Activated naive CD4-positive, alpha-beta T cell treated with anti-CD3 and anti-CD28 coated beads, Interleukin-2, amount 50 U/mL, for 16 hours (primary cell): ENCODE measurements at places on chromosomes 2 and 18.

DNA sequence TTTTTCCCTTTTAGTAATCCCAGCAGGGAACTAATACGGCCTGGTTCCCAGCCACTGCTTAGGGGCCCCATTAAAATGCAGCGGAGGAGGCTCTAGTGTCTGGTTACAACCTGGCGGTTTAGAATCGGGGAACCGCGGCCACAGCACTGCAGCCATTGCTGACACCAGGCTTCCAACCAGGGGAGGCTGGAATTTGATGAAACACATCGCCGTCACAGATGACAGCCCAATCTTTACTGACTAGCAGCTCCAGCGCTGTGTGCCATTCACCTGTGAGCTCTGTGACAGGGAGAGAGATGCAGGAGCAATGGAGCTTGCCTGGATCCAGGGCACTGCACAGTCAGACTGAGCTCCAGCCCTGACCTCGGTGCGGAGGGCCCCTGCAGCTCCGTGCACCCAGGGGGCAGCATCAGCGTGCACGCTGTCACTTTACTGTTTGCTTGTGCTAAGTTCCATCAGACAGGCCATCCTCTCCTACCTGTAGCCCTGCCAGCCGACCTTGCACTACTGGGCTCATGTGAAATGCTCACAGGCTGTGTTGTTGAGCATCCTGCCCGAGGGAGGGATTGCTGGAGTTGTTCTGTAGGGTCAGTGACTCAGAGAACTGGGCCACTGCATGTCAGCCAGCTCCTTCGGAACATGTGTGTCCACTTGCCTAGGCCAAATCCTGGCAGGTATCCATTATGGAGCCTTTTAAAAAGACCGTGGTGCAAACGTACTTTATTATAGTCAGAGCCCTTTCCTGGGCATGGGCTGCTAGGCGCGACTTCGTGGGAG lies 203.5 kb downstream of the SEPTIN10 start:
- DNase-seq = no peak

GRCh38 chr2:62297624-62298010 lies 101.7 kb downstream of the B3GNT2 start:
- DNase-seq = no peak

GRCh38 chr18:48815581-48816324 lies 135.0 kb downstream of the SMAD7 start:
- no peak for DNase-seq

DNA sequence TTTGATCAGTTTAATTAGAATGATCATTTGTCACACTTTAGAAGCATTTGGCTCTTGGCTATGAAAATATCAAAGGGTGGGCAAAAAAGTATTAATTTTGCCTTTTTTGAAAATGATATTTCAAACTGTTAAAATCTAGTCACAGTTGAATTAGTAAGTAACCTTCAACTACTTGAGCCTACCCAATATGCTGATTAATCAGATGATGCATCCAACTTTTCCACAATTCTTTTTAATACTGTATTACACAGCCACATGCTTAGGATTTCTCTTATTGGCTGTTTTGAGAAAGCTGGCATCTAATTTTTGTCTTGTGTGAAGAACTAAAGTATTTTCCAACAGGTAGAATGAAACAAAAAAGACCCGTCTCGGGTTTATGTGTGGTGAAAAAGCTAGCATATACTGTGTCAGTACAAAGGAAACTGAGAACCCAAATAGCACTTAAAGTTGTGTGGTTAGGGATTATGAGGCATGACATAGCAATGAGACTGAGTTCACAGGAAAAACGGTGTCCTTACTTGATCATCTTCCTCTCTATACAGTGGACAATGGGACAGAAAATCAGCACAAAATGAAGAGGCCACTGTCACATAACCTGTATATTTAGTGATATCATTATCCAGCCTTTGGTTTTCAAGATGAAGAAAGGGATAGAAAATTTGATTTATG lies 11.7 kb downstream of the OSBPL6 start:
- no peak for DNase-seq

DNA sequence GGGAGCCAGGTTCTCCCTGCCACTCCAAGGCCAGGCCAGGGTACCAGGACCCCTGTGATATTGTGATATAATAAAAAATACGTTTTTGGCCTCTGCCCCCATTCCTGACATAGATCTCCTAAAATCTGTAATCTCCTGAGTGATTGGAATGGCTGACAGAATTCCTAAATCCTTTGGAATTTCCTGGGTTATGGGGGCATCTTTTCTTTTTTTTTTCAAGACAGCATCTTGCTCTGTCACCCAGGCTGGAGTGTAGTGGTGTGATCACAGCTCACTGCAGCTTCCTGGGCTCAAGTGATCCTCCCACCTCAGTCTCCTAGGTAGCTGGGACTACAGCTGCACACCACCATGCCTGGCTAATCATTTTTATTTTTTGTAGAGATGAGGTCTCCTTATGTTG lies 26.2 kb upstream of the TUBB6 start:
- DNase-seq = no peak

DNA sequence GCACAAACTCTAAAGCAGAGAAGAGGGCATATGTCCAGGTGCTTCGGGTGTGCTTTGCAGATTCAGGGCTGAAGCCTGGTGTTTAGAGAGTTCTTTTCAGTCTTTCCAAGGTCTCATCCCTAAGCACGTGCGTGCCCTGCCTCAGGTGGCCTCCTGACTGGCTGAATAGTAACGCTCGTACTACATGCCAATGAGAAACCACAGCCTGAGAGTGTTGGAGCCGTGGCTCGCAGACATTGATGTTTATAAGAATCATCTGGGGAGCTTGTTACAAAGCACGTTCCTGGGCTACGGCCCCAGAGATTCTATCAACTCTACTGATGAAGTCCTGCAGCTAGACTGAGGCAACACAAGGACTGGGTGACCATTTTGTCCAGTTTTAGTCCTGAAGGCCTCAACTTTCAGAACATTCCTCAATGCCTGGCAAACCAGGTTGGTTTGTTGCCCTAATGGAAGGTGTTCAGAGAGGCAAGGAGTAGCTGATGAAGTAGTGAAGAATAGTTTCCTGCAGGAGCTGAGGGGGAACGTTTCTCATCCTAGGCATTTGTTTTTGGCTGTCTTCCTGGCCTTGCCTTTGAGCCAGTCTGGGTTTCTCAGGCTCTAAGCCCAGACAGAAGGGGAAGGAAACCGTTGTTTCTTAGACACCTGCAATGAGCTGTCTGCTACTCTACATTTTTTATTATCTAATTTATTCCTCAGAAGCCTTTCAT lies 31.5 kb upstream of the HAAO start:
- DNase-seq = no peak

DNA sequence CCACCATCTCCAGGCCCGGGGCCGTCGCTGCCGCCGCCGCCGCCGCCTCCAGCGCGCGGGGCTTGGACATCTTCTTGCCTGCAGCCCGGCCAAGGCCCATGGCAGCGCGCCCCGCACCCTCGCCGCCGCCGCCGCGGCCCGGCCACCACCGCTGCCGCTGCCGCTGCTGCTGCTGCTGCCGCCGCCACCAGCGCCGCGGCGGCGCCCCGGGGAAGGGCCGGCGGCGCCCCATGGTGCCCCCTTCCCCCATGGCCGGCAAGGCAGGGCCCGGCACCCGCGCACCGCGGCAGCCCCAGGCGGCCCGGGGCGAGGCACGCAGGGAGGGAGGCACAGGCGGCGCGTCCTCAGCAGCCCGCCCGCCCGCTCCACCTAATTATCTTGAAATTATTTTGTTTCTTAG lies 3057.4 kb downstream of the RPIA start:
- DNase-seq = no peak

- DNase-seq = no peak
These were observed 70.7 kb downstream of the SPOPL start for GRCh38 chr2:138572318-138572717.

- no peak for DNase-seq
These were observed 2.1 kb upstream of the KCNJ3 start for GRCh38 chr2:154696369-154696768.

DNA sequence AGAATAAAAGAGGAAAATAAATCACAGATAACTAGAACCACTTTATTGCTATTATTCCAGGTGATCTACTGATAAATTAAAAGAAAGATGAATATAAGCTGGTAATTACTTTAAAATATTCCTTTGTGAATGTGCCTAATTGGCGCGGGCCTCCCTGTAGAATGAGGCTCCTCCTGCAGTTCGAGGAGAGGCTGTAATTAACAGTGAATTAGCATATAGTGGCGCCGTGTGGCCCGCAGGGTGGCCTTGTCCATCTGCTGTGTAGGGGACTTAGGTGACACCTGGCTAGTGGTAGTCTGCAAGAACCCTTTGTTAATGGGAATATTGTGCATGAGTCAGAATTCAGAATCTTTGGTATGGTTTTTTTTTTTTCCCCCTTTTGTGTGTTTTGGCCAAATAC lies 119.8 kb downstream of the AGAP1 start:
- no peak for DNase-seq

GRCh38 chr18:51226587-51227350 lies 29.3 kb upstream of the MEX3C start:
- no peak for DNase-seq

DNA sequence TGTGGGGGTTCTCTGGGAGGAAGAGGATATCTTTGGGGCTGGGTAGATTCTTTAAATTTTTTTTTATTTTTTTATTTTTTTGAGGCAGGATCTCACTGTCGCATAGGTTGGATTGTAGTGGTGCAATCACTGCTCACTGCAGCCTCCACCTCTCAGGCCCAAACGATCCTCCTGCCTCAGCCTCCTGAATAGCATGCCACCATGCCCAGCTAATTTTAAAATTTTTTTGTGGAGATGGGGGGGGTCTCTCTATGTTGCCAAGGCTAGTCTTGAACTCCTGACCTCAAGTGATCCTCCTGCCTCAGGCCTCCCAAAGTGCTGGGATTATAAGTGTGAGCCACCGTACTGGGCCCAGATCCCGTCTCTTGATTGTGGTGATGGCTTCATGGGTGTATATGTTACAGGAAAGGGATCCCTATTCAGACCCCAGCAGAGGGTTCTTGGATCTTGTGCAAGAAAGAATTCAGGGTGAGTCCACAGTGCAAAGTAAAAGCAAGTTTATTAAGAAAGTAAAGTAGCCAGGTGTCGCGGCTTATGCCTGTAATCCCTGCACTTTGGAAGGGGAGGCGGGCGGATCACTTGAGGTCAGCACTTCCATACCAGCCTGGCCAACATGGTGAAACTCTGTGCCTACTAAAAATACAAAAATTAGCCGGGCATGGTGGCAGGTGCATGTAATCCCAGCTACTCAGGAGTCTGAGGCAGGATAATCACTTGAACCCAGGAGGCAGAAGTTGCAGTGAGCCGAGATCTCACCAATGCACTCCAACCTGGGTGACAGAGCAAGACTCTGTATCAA lies 2.0 kb upstream of the C2orf68 start:
- DNase-seq = no peak

- no peak for DNase-seq
These were observed 152.6 kb upstream of the TTC39C start for GRCh38 chr18:23861805-23862470.

GRCh38 chr2:68770271-68771111 lies 35.9 kb downstream of the ARHGAP25 start:
- no peak for DNase-seq

DNA sequence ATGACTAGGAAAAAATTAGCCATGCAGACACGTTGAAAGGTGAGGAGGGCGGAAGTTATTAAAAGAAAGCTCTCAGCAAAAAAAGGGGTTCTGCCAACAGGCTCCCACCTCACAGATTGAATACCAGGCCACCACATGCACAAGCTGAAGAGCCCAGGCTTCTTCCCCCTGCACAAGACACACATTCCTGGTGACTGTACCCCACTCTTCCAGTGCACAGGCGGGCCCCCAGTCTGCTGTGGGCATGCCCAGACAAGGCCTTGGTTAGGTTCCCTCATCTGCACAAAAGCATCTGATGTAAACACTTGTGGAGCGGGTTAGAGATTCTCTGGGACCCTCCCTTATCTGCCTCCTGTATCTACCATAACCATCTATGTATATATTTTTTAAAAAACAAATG lies 81.7 kb downstream of the AGPS start:
- DNase-seq = no peak

DNA sequence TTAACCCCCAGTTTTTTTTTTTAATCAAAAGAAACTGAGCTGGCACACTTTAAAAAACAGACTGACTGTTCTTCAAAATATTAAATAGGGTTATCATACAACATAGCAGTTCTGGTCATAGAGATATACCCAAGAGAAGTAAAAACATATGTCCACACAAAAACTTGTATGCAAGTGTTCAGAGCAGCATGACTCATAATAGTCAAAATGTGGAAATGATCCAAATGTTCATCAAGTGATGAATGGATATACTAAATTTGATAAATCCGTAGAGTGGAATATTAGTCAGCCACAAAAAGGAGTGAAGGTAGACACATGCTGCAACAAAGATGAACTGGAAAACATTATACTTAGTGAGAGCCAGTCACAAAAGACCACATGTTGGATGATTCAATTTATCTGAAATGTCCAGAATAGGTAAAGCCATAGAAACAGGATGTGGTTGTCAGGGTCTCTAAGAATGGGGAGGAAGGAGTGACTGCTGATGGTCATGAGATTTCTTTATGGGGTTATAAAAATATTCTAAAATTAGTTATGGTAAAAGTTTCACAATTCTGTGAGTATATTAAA lies 5.1 kb downstream of the SMIM21 start:
- DNase-seq = no peak

GRCh38 chr2:94993176-94994062 lies 32.1 kb upstream of the MAL start:
- no peak for DNase-seq

DNA sequence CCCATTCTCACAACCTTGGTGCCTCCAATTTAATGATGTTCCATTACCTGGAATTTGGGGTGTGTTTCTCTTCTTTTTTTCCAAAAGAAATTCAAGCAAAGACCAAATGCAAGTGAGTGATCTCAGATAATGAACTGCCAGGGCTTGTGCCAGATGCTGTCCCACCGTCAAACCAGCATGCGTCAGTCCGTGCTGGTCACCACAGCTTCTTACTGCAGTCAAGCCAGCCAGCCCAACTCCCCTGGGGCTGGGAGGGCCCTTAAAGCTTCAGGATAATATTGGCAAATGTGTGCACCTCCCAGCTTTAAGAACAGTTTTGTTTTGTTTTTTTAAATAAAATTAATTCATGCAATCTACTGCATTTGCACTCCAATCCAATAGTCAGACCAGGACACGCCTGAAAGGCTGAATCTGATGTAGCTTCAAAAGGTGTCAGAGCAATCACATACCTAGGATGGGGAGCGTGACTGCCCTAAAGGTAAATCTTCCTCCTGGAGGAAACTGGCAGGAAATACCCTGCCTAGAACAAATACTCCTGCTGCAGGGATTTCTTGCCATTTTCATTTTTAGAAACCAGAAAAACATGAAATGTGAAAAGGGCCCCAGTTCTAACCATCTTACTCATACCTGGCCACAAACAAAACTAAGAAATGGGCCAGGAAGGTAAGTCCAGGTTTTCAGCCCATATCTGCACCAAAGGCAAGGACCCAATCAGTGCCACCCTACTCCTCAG lies 26.8 kb upstream of the SP3 start:
- no peak for DNase-seq

DNA sequence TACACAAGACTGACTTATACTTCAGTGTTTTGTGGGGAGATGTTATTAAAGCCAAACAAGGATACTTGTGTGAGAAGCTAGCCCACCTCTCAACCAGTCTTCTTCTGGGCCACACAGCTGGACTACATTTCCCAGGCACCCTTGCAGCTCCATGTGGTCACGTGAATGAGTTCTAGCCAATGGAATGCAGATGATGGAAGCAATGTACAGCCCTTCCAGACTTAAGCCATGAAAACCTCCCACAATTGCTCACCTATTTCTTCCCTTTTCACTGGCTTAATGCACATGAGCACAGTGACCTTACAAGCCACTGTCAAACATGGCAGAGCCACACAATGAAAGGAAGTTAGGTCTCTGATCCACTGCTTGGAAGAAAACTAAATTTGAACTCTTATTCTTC lies 20.4 kb upstream of the FEZ2 start:
- no peak for DNase-seq
